ENCODE measurements at places on chromosomes 2 and 18.

GRCh38 chr2:171858397-171858958 is 35.6 kb downstream of the SLC25A12 start:
- DNase-seq: no peak

DNA sequence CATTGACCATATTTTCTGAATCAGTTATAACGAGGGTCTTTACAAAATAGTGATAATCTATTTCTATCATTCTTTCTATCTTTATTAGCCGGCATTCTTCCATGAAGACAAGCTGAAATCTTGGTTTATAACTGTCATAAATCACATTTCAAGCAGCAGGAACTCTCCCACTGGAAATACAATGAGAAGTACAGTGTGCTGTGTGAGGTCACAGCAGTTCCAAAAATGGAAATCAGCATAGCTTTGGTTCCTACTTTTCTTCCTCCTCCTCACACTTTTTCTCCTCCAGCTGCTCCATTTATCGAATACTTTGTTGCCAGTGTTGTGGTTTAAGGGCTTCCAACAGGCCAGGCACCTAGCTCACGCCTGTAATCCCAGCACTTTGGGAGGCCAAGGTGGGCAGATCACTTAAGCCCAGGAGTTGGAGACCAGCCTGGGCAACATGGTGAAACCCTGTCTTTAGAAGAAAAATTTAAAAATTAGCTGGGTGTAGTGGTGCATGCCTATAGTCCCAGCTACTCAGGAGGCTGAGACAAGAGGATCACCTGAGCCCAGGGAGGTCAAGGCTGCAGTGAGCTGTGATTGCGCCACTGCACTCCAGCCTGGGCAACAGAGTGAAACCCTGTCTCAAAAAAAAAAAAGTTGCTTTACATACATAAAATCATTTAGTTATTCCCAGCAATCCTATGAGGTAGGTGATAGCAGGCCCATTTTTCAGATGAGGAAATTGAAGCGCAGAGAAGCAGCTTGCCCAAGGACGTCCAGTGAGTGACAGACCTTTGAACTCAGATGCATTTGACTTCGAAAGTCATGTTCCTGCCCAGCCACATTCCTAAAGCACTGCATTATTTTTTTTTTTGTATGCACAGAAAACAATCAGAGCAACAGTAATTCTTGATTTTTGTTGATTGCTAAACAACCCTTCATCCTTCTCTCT is 34.0 kb upstream of the GPR55 start:
- DNase-seq: no peak

- DNase-seq: no peak
Observed at GRCh38 chr2:226179010-226179409, 620.6 kb downstream of the IRS1 start.

DNA sequence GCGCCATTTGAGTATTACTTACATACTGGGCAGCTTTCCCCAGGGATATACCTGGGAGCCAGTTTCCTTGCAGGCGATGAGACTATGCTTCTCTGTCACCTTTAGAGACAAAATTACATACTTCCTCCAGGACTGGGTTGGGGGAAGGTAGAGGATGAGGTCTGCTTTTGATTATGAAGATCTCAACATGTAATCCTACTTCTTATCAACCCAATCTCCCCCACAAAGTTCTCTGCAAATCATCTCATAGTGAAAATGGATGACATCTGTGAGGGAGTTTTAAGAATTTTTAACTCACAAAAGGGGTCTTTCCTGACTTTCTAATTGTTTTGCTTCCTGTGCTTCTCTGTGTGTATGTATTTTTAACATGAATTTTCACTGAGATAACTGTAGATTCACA is 81.9 kb downstream of the TMEM131 start:
- no peak for DNase-seq

Data from stimulated activated CD4-positive, alpha-beta T cell treated with anti-CD3 and anti-CD28 coated beads, Interleukin-1b, Interleukin-23, amount 100 ng/mL, for 48 hours (primary cell).